ENCODE measurements at places on chromosomes 13 and 19.

GRCh38 chr19:36009633-36010379, 1.2 kb upstream of the SYNE4 start:
- DNase-seq, result no peak

GRCh38 chr13:42271337-42272114, 426 bp upstream of the AKAP11 start:
- peak; percentile 97 for DNase-seq

- no peak for DNase-seq
These were observed 7.9 kb downstream of the TLE5 start for GRCh38 chr19:3054265-3054971.

DNA sequence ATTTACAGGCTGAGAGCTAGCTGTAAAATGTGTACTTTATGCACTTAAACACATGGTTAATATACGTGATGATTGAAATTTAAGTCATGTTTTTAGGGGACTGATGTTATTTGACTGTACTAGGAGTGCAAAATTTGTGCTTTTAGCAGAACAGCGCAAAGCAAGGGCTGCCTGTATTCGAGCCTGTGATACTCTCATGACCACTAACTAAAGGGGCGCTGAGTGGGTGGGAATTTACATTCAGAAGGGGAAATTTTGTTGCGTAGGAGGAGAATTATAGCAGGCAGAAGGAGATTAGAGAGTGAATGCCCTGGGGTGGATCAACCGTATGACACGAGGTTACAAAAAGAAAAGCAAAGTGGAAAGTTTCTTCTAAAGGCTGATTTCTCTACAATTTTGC, 271.8 kb upstream of the HTR2A start:
- no peak for DNase-seq

DNA sequence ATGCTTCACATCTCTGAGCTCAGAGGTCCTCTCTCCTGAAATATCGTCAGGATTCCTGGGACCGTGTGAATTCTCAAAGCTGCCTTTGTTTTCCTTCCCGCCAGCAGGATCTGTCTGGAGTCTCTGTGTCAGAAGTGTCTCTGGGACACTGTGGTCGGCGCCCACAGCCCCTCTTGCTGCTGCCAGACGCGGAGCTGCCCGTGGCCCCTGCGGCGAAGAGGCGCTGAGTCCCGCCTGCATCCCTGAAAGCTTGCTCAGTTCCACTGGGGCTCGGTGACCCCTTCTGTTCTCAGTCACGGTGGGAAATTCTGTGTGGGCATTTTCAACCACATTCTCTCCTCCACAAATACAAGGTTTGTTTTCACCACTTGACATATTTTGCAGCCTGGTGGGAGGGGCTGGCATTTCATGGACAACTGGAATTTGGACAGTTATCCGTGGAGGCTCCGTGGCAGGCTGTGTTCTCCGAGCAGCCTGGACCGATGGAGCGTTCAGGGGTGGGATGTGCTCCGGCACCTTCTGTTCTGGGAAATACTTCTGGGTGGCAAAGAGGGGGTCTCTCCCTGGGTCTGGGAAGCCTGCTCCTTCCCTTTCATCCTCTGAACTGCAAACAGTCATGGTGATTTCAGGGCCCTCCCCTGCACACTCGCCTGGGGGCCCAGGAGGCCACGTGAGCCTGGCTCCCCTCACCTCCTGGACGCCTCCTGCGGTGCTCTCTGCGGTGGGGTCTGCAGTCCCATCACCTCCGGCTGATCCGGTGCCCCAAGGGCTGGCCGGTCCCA, 42.6 kb upstream of the GRTP1 start:
- DNase-seq, result no peak

Measured in CD4-positive, alpha-beta T cell treated with Interleukin-2 at 100 ng/mL for 4 hours (primary cell).